ENCODE measurements at places on chromosomes 12 and 14. TPM values are rescaled to one million over a fixed set of nuclear protein-coding genes. Genes with fewer than 3 reads are reported as not detected.

PZP gene
- total RNA-seq, result not detected

FSCB gene
- 0.12 TPM for total RNA-seq

DNA sequence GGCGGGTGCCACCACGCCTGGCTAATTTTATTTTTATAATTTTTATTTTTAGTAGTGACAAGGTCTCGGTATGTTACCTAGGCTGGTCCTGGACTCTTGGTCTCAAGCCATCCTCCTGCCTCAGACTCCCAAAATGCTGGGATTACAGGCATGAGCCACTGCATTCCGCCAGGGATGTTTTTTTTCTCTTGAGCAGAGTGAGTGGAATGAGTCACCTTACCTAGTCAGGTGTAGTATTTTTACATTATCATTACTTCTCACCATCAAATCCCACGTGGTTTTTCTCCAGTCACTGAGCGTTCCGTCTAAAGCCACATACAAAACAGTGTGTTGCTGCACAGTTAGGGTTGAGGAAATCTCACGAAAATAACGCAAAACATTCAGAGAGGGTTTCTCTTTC lies 870 bp upstream of the TBPL2 start:
- DNase-seq, result peak; percentile 61
- no peaks in the 10 kb centered on the region for H3K36me3 ChIP-seq
- no peak overlapping the region for H3K27ac ChIP-seq
- no peak overlapping the region for H3K4me3 ChIP-seq
- no peaks in the 10 kb centered on the region for H3K27me3 ChIP-seq
- peaks cover 14% of the 10 kb centered on the region for H3K4me1 ChIP-seq

LRRC10 gene
- total RNA-seq, result not detected

GRCh38 chr14:68263563-68264259 lies 444.1 kb downstream of the RAD51B start:
- H3K27ac ChIP-seq, result no peak overlapping the region
- H3K4me3 ChIP-seq, result no peak overlapping the region
- no peak for DNase-seq
- H3K27me3 ChIP-seq, result no peaks in the 10 kb centered on the region

DNA sequence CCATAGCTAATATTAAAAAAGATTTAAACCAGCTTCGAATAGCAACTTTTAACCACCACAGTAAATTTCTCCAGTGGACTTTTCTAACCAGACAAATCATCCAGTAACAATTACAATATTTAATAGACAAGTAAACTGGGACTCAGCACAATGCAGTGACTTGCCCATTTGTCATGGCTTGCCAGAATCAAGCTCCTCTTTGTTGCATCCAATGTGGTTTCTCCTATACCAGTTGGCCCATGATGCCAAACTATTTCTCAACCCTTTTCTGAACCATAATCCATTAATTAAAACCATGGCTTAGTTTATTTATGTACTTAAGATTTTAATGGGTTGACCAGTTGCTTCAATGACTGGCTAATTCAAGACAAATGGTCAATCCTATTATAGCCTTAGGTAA lies 64.4 kb downstream of the DIO2 start:
- H3K36me3 ChIP-seq, result no peaks in the 10 kb centered on the region
- no peak overlapping the region for H3K27ac ChIP-seq
- DNase-seq, result peak; percentile 13
- no peaks in the 10 kb centered on the region for H3K27me3 ChIP-seq
- no peak overlapping the region for H3K4me3 ChIP-seq

- H3K27me3 ChIP-seq, result no peaks in the 10 kb centered on the region
- peak; percentile 96 for DNase-seq
- H3K4me3 ChIP-seq, result no peak overlapping the region
- peaks cover 3% of the 10 kb centered on the region for H3K36me3 ChIP-seq
- H3K27ac ChIP-seq, result no peak overlapping the region
Measured at GRCh38 chr12:29317556-29318363, 63.2 kb downstream of the ERGIC2 start.

DNA sequence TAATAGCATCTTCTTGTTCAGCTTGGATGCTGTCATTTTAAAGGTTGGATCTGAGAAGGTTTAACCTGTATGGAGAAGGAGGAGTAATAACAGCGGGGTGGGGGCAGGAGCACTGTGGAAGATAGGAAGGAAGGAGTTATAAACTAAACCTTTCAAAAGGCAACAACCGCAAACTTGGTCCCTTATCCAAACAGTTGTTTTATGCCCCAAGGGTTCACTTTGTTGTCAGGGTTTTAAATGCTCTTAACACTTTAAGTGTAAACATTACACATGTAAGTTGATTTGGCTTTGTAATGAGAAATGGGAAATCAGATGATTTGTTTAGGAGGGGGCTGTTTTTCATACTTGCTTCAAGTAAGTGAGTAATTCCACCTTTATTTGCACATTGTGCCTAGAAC lies 3.0 kb downstream of the NPAS3 start:
- no peaks in the 10 kb centered on the region for H3K36me3 ChIP-seq
- peaks cover 11% of the 10 kb centered on the region for H3K27me3 ChIP-seq
- H3K27ac ChIP-seq, result no peak overlapping the region
- DNase-seq, result peak; percentile 19
- H3K4me1 ChIP-seq, result peaks cover 9% of the 10 kb centered on the region

GRCh38 chr12:109764123-109764522 lies 50.5 kb downstream of the FAM222A start:
- H3K27me3 ChIP-seq, result no peaks in the 10 kb centered on the region
- DNase-seq, result no peak
- H3K36me3 ChIP-seq, result no peaks in the 10 kb centered on the region
- peaks cover 6% of the 10 kb centered on the region for H3K4me1 ChIP-seq
- no peak overlapping the region for H3K4me3 ChIP-seq
- no peak overlapping the region for H3K27ac ChIP-seq

DNA sequence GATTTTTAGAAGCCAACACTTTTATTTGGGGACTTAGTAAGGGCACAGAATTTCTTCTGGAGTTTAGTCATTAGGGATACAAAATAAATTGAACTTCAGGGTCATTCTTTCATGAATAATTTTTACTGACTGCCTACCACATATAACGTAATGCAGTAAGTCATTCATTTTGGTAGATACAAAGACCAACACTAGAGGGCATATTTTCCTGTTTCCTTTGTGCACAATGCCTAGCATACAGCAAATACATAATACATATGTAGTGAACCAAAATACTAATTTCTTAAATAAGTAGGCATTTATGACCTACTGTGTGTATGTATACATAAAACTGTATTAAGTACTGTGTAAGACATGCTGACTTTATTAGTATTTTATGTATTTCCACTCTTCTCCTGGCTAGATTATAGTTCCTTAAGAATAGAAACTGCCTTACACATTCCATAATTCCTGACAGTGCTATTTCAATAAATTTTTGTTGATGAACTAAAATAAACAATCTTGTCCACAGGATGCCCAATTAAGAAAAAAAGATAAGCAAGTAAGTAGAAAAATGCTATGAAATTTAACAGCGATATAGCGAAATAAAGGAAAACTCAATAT lies 47.9 kb downstream of the PPP1R12A start:
- H3K36me3 ChIP-seq, result no peaks in the 10 kb centered on the region
- H3K4me3 ChIP-seq, result no peak overlapping the region
- no peaks in the 10 kb centered on the region for H3K27me3 ChIP-seq
- DNase-seq, result peak; percentile 84
- H3K27ac ChIP-seq, result no peak overlapping the region

GRCh38 chr14:100031506-100032281 lies 33.5 kb upstream of the EVL start:
- H3K36me3 ChIP-seq, result no peaks in the 10 kb centered on the region
- peak overlapping the region; percentile 94 for H3K27ac ChIP-seq
- H3K4me3 ChIP-seq, result peak overlapping the region; percentile 71
- H3K27me3 ChIP-seq, result no peaks in the 10 kb centered on the region
- peak; percentile 98 for DNase-seq

DNA sequence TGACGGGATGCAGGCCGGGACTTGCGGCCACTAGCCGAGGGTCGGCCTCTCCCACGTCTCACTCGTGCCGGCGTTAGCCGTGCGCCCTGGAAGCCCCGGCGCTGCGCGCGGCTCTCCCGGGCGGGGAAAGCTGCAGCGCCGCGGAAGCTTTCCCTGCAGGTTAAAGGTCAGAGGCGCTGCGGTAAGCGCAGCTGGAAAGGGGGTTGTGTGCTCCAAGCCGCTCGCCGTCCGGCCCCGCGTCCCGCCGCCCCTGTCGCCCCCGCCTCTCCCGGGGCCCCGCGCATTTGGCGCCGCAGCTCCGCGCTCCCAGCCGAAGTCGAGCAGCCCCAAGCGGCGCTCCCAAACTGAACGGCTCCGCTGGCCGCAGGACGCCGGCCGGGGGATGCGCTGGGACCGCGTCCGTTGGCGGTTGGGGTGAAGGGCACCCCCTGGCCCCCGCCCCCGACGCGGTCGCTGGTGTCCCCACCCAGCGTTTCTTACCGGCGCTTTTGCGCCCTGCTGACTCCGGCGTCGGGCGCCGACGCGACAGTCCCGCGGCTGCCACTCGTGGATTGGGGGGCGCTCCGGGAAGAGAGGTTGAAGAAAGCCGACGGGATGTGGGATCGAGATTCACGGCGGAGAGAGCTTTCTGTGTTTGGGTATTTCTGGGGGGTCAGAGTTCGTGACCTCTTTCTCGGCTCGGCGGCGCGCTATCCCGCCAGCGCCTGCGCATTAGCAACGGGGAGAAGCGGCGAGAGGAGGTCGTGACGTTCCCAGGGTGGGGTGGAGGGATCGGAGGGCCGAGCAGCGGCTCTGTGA lies at the start of gene NR2C1:
Gene NR2C1, minus strand, starts transcription at position 719 of the 798 bp plus-strand sequence. CDS start 6,234 bp downstream, outside the sequence.
- no peaks in the 10 kb centered on the region for H3K27me3 ChIP-seq
- H3K36me3 ChIP-seq, result no peaks in the 10 kb centered on the region
- peak within 1 kb of the TSS; percentile 100 for H3K4me3 ChIP-seq

GRCh38 chr12:91327889-91328288 lies 145.3 kb upstream of the DCN start:
- H3K36me3 ChIP-seq, result no peaks in the 10 kb centered on the region
- H3K4me1 ChIP-seq, result peaks cover 5% of the 10 kb centered on the region
- no peak overlapping the region for H3K27ac ChIP-seq
- no peaks in the 10 kb centered on the region for H3K27me3 ChIP-seq
- DNase-seq, result peak; percentile 44

DNA sequence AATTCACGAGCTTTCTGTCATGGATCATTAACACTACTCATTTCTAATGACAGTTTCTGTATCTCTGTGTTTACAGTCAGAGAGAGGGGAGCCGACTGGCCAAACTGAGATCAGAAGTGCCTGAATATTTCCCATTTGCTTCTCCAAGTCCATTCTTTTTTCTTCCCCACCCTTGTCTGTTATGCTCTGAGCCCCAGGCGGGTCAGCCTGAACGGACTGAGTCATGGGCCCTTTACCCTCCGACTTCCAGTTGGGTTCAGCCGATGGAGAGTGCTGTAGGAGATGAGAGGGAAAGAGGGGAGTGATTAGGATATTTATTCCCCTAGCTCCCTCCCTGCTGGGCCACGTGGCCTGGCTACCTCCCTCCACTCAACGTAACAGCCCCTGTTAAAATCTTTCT lies 104.7 kb downstream of the PAH start:
- no peaks in the 10 kb centered on the region for H3K4me1 ChIP-seq
- no peak for DNase-seq
- no peak overlapping the region for H3K4me3 ChIP-seq
- H3K27ac ChIP-seq, result no peak overlapping the region

DPPA3 gene
- total RNA-seq, result not detected

DNA sequence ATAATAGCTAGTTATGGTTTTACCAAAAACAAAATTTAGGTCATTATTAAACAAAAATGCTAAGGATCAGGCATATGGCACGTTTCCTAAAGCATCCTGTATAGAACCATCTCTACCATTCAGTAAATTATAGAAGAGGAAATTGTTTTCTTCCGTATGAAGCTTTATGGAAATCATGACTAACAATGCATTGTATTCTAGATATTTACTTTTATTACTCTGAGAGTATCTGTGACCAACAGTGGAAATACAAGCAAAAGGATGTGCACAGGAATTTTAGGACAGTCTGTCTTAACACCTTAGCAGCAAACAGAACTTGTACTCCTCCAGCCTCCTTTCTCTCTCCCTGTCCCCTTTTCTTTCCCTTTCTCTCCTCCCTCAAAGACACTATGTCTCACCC lies 7.1 kb downstream of the DENND5B start:
- peak; percentile 9 for DNase-seq
- no peak overlapping the region for H3K4me3 ChIP-seq
- H3K27me3 ChIP-seq, result no peaks in the 10 kb centered on the region
- no peaks in the 10 kb centered on the region for H3K36me3 ChIP-seq
- H3K27ac ChIP-seq, result no peak overlapping the region

SLC22A17 gene
- 12.0 TPM for total RNA-seq

DNA sequence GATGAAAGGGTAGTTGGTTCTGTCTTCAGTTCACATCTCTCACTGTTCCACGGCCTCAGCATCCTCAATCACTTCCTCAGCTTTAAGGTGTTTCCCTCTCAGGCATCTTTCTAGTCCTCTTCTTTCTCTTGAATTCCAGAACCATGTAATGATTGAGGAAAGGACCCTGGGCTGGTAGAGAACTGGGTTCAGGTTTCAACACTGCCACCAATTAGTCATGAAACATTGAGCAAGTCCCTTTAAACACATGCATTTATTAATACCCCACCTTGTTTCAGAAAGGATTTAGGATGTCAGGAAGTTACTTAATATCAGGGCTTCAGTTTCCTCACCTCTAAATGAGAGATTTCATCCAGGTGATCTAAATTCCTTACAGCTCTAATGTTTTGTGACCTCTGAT lies 7.2 kb downstream of the DMAC2L start:
- no peak overlapping the region for H3K4me3 ChIP-seq
- H3K27ac ChIP-seq, result no peak overlapping the region
- DNase-seq, result peak; percentile 18
- H3K4me1 ChIP-seq, result peaks cover 22% of the 10 kb centered on the region
- H3K36me3 ChIP-seq, result peaks cover 2% of the 10 kb centered on the region

DNA sequence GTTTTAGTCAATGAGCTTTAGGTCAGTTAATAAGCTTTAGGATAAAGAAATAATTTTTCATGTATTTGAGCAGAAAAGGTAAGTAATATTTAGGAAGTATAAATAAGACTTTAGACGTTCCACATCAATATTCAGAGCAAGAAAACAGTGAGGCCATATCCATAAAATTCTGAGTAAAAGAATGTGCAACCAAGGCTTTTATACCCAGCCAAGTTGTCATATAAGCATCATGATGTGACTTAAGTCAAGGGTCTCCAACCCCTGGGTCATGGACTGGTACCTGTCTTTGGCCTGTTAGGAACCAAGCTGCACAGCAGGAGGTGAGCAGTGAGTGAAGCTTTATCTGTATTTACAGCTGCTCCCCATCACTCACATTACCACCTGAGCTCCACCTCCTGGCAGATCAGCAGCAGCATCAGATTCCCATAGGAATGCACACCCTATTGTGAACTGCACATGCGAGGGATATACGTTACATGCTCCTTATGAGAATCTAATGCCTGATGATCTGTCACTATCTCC lies 74.1 kb downstream of the ZNF664 start:
- H3K27ac ChIP-seq, result no peak overlapping the region
- H3K4me3 ChIP-seq, result no peak overlapping the region
- H3K36me3 ChIP-seq, result no peaks in the 10 kb centered on the region
- no peaks in the 10 kb centered on the region for H3K27me3 ChIP-seq
- DNase-seq, result no peak
- no peaks in the 10 kb centered on the region for H3K4me1 ChIP-seq

GRCh38 chr12:118183155-118183554 lies 47.2 kb downstream of the PEBP1 start:
- H3K36me3 ChIP-seq, result no peaks in the 10 kb centered on the region
- H3K4me1 ChIP-seq, result peaks cover 8% of the 10 kb centered on the region
- DNase-seq, result no peak
- H3K27me3 ChIP-seq, result no peaks in the 10 kb centered on the region
- H3K27ac ChIP-seq, result no peak overlapping the region

ACSM4 gene
- total RNA-seq, result not detected

PLEKHG7 gene
- not detected for total RNA-seq

GRCh38 chr14:98840091-98840490 lies 431.9 kb downstream of the BCL11B start:
- no peaks in the 10 kb centered on the region for H3K4me1 ChIP-seq
- peaks cover 7% of the 10 kb centered on the region for H3K27me3 ChIP-seq
- no peak for DNase-seq
- no peak overlapping the region for H3K4me3 ChIP-seq
- no peak overlapping the region for H3K27ac ChIP-seq
